Stimulated activated CD4-positive, alpha-beta T cell treated with anti-CD3 and anti-CD28 coated beads, Interleukin-4, amount 100 ng/mL, for 4 hours (primary cell): ENCODE measurements at places on chromosomes 2 and 18.

DNA sequence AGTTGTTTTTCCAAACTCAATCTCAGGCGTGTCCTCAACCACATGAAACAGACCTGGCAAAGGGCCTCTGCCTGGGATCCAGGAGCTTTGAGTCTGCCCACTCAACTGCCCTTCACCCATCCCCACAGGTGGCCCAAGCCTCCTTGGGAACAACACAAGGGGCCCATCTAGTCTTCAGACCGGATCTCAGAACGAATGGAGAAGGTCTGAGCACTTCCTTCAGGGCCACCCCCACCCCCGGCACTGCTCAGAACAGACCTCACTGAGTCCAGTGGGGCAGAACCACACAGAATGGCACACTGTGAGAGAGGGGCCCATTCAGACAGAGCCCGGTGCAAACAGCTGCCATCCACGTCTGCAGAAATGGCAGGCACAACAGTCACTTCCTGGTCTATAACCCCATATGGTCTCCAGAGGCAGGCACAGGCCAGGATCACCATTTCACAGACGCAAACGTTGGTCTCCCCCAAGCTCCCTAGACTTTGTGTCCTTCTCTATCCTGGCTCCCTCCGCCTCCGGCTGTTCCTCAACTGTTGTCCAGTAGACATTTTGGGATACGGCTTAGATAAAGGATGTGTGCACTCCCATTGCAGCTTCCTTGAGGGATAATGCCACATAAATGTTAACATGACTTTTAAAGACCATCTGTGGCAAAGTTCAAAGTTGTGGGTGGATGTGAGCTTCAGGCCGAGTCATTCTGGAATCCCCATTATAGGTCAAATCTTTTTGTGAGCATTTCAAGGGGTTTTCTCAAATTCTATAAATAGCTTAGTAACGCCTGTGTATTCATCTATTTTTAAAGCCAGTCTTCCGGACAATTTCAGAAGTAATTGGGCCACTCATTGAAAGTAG is 149.7 kb downstream of the SMAD7 start:
- no peak for DNase-seq

- peak; percentile 61 for DNase-seq
Measured at GRCh38 chr2:46943881-46944798, 28.5 kb upstream of the MCFD2 start.

GRCh38 chr2:212330263-212330662 is 208.3 kb downstream of the ERBB4 start:
- DNase-seq, result no peak

- no peak for DNase-seq
Measured at GRCh38 chr18:24231773-24232735, 93.2 kb downstream of the CABYR start.

DNA sequence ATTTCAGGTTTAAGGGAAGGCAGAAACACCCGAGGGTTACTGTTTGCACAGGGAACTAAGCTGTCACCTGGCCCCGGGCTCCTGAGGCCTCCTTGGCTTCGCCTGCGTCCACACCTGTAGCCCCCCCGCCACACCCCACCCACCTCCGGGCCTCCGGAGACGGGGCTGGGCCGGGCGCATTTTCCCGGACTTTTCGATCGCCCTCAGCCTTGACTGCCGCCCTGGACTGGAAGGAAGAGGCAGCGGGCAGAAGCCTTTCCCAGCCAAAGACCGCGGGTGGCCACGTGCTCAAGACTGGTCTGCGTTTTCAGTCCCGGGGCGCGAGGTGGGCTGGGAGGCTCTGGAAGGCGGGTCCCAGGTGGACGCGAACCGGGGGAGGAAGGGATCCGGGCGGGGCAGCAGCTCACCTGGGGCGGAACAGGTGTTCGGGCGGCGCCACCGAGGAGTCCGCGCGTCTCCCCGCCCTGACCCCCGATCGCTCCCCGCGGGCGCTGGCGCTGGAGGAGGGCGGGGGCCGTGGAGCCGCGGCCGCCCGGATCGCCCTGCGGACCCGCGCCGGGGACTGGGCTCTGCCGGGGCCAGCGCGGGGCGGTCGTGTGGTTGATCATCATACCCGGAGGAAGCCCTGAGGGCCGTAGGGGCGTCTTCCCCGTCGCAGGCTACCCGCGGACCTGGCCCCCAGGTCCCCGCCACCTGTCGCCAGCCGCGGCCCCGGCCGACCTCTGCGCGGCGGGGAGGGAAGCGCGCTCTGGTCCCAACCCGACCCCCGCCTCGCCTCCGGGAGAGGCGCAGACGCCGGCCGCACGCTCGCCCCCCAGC is 3.2 kb downstream of the ID2 start:
- DNase-seq, result peak; percentile 47

GRCh38 chr2:46647041-46647440 is 167.7 kb downstream of the TMEM247 start:
- no peak for DNase-seq

- no peak for DNase-seq
Measured at GRCh38 chr2:2293527-2294089, 37.5 kb downstream of the MYT1L start.

- no peak for DNase-seq
Measured at GRCh38 chr2:119359774-119360173, 6.9 kb downstream of the C2orf76 start.

GRCh38 chr18:48227206-48227605 is 182.0 kb downstream of the ZBTB7C start:
- no peak for DNase-seq

DNA sequence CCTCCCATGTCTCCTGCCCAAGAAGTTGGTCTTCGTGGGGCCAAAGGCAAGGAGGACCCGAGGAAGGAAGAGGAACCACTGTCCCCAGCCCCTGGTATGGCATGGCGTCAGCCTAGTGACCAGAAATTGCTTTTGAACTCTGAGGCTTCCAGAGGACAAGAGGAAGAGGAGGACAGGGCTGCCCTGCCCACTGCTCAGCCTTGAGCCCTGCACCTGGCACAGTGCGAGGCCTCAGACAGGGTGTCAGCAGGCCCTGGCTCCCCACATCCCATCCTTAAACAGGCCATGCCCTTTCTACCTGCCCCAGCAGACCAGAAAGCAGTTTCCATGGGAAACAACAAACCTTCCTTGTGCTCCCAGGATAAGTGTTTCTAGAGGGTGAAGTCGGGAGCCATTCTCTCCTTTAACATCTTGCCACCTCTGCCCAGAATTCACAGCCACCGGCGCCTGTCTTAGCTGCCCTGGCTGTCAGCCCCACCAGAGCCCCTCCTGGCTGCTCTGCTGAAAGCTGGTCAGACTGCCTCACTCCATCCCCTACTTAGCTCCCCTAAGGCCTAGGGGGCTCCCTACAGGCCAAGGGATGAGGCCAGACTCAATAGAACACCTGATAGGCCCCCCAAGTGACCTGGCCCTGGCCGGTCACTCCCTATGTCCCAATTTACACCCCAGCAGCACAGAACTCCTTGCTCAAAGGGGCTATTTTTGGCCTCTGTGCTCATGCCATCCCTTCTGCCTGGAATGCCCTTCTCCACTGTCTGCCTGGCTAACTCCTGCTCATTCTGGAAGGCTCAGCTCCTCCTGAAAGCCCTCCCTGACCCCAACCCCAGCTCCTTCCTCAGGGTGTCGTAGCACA is 20.6 kb downstream of the ATOH8 start:
- no peak for DNase-seq

DNA sequence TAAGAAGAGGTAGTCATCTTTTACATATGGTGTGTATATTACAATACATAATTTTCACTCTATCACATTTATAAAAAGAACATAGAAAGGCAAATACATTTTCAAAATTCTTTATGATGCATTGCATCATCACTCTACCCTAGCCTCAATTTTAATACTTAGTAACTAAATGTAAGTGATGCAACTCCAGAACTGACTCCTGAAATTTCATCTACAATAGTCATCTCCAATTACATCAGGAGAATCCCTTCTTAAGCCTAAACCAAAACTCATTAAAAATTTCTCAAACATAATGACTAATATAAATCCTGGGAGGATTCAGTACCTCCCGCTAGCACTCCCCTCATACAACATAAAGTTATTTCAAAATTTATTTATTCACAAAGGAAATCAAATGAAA is 15.9 kb downstream of the TMX3 start:
- no peak for DNase-seq

DNA sequence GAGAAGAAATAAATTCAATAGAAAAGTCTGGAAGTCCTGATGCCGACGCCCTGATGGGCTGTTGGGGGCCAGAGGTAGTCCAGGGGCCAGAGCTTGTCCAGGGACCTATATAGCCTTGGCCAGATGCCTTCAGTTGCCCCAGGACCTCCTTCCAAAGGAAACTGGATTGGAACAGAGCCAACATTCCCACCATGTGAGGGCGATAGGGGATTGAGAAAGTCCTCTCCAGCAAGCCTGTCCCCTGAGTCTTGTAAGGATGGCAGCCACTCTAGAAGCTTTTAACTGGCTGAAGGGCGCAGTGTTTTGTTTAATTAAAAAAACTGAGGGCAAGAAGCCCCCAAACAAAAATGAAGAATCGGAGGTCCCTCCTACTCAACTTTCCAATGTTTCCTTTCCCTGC is 54.9 kb upstream of the CDCA7 start:
- no peak for DNase-seq

DNA sequence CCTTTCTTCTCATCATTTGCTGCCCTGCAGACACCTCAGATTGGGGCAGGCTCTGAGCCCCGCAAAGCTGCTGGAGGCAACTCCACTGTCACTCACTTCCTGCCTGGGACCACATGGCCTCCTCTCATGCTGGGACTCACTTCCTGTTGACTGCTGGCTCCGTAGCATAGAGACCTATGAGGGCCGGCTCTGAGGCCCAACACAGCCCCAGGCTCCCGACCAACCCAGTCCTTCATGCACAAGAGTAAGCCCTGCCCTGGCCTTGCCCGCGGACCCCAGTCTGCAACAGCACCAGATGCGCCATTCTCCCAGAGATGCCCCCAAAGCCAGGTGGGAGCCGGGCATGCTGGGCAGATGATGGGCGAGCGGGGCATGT is 55.7 kb downstream of the DNMT3A start:
- DNase-seq, result peak; percentile 45

GRCh38 chr2:84792856-84793522 is 87.9 kb downstream of the TRABD2A start:
- no peak for DNase-seq

DNA sequence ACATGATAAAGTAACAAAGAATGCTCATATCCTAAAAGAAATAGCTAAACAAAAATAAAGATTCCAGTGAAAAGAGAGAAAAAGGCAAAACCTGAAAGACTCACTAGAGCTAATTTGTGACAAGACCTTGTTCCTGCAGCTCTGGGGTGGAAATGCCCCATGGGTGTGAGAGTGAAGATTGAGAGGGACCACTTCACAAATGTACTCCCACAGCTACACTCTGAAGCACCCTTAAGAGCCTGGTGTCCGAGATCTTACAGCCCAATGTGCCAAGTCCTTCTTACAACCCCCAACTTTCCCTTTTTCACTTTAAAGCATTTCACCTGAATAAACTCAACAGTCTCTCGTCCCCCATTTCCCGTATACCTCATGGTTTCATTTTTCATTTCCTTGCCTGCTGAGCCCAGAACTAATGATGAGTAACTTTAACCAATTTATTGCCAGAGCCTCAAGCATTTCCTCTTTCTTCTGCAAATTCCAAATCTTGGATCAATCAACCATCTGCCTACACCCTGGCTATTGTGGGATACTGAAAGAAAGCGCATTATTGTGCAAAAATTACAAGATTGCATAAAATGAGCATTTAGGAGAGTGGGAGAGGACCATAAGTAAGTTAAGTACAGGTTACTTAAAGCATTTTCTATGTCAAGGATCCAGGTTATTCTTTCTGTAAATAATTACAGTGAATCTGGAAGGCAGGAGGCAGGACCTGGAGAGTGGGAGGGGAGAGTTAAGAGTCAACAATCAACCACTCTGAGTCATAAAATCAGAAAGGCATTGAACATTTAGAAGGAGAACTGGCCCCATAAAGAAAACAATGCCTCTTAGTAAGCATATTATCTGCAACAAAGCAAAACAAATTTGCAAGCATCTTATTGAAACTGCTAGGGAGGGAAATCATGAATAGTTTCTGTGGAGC is 804.4 kb upstream of the CELF4 start:
- DNase-seq, result no peak

DNA sequence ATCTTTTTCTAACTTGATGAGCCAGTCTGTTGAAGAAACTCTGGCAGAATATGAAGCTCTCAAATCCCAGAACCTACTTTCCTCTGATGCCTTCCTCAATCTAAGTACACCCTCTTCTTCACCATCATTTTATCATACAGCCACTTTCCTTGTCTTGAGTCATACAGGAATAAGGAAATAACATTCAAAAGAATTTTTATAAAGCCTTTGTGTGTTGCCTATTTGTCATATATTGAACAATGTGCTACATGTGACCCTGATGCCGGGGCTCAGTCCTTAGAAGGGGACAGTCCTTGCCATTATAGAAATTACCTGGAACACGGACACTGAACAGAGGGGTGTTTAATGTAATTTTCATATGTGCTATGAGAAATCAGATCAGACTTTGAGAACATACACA is 27.4 kb downstream of the RAPGEF4 start:
- no peak for DNase-seq

DNA sequence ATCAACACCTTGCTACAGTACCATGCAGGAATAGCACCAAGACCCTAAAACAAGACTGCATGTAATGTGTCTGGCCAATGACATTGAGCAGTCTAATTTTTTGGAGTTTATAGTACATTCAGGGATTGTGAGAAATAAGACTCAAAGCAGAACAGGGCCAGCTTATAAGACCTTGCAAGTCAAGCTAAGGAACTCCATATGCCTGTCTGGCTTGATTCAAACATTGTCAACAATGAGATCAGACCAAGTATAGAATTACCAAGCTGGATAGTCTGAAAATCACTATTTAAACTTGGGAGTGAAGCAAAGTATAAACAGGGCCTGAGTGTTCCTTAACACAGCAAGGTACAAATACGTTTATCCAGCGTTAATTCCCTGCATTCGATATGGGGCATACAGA is 370.9 kb downstream of the CNTNAP5 start:
- no peak for DNase-seq

DNA sequence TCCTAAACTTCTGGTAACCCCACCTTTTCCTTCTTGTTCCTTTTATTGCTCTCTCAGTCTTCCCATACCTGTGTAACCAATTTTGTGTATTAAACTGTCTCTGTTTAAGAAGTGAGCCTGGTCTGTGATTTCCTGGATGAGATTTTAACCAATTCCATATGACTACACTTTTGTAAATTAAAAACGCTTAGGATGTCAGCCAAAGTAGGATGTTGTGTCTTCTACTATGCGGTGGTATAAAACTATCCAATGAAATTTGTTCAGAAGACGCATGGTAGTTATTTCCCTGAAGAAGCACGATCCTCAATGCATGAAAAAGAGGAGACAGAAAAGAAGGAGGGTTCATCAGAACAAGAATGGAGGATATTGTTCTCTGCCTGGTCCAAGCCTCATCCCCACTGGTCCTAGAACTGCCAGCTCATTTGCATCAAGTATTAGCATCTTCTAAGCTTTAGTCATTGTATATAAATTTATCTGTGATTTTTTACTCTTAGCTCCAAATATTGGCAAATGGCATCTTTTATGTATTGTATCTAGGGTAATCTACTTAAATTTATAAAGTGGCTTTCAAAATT is 127.4 kb downstream of the TGIF1 start:
- DNase-seq, result no peak

DNA sequence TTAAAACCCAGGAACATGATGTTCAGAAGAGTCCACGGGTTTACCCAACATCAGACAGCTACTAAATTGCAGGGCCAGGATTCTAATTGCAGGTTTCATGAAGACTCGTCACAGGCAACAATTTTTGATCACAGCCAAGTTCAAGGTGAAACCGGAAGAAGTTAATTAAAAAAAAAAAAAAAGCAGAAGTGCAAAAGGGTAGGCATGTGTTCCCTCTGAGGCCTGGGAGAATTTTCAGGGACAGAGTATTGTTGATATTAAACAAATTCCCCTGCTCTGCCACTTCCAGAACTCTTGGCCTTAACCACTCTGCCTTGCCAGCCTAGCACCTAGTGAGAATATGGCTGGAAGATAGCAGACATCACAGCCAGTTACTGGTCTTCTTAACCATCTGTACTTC is 99.4 kb upstream of the TRIB2 start:
- no peak for DNase-seq
